Thymus (tissue), 14 donors: ENCODE measurements at places on chromosomes 12 and 14. TPM values are rescaled to one million over a fixed set of nuclear protein-coding genes. Genes with fewer than 3 reads are reported as not detected.
A peak's percentile ranks its signal among the peaks of the same experiment; 100 is the strongest.

GRCh38 chr12:105569886-105570285 is 239.4 kb downstream of the C12orf75 start:
- no peaks in the 10 kb centered on the region for H3K4me1 ChIP-seq
- H3K27me3 ChIP-seq, result no peaks in the 10 kb centered on the region
- no peak overlapping the region for H3K27ac ChIP-seq
- no peaks in the 10 kb centered on the region for H3K36me3 ChIP-seq
- no peak for DNase-seq

- H3K36me3 ChIP-seq, result no peaks in the 10 kb centered on the region
- no peak for DNase-seq
- H3K27me3 ChIP-seq, result no peaks in the 10 kb centered on the region
- no peaks in the 10 kb centered on the region for H3K4me1 ChIP-seq
- H3K4me3 ChIP-seq, result no peak overlapping the region
- H3K27ac ChIP-seq, result no peak overlapping the region
These were observed 816.8 kb downstream of the NRXN3 start for GRCh38 chr14:78986989-78987388.

DNA sequence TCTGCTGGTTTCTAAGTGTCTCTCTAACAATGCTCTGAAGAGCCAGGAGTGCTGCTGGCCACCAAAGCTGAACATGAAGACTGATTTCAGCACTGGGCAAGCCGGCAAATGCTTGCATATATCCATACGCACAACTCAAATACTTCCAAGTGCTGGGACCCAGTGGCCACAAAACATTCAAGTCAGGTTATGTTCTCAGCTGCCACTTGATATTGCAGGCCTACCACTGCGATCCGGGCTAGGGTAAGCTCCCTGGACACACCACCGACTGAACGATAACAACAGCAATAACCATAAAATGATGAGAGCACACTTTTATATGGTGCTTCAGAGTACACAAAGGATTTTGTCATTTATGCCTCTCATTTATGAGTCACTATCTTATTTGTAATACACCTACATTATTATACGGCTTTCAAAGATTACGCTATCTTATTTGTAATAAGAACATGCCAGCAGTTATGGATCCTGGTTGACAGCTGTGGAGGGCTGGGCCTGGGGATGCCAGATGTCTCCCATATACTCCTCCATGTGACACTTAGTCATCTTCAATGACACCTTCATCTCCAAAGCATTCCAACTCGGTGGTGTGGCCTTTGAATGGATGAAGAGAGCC is 35.5 kb downstream of the CRACR2A start:
- no peak overlapping the region for H3K4me3 ChIP-seq
- peaks cover 14% of the 10 kb centered on the region for H3K36me3 ChIP-seq
- H3K27ac ChIP-seq, result no peak overlapping the region
- no peaks in the 10 kb centered on the region for H3K27me3 ChIP-seq

- no peak overlapping the region for H3K4me3 ChIP-seq
- peaks cover 2% of the 10 kb centered on the region for H3K4me1 ChIP-seq
- no peak overlapping the region for H3K27ac ChIP-seq
- no peaks in the 10 kb centered on the region for H3K27me3 ChIP-seq
- DNase-seq, result no peak
These were observed 220.7 kb upstream of the EGLN3 start for GRCh38 chr14:34171431-34172172.

DNA sequence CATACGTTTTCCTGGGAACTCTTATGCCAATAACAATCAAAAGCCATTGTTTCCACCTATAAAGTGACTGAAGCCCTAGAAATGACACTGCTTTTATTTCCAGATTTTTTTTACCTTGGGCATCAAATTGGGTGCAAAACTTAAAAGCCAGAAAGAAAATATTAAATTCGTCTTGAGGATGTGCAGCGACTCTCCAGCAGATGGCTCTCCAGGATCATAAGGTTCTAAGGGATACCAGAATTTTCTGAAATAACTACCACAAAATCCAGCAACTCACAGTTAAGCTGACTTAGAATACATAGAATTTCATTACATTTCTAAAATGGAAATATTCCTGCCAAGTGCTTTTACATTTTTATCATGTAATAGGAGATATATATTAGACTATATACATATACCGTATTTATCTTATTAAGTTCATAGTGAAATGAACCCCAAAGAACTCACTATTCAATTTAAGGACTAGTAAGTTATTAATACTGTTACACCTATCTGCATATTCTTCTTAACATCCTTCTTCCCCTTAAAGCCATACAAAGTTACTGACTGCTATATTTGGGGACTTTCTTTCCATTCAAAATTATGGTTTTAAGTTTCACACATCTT is 44.0 kb downstream of the ARMH4 start:
- peak; percentile 52 for DNase-seq
- H3K4me1 ChIP-seq, result no peaks in the 10 kb centered on the region
- H3K36me3 ChIP-seq, result no peaks in the 10 kb centered on the region
- no peak overlapping the region for H3K4me3 ChIP-seq
- no peak overlapping the region for H3K27ac ChIP-seq

DNA sequence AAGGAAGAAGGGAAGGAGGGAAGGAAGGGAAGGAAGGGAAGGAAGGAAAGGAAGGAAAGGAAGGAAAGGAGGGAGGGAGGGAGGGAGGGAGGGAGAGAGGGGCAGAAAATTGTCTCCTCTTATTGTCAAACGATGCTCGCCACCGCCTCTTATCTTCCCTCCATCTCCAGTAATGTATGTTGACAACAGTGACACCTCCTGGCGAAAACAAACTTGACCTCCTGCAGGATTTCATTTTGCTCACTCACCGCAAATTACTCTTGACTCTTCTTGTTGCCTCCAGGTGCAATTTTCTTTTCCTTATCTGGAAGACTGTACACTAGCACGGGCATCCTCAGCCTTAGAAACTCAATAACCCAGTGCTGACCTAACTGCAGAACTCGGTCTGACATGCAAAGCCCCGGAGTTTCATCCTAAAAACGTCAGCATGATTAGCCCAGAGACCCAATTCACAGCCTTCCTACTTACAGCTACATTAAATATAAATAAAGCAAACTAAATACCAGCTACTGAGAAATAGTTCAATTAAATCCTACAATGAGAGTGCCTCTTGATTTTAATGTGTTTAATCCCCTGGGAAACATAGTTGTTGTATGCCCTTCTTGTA is 512.4 kb upstream of the TMPO start:
- no peak overlapping the region for H3K4me3 ChIP-seq
- H3K4me1 ChIP-seq, result no peaks in the 10 kb centered on the region
- H3K27ac ChIP-seq, result no peak overlapping the region
- H3K36me3 ChIP-seq, result no peaks in the 10 kb centered on the region
- DNase-seq, result peak; percentile 21
- no peaks in the 10 kb centered on the region for H3K27me3 ChIP-seq

The OS9 gene
- total RNA-seq, result 111 TPM

The CLSTN3 gene
- 16.5 TPM for total RNA-seq

The FAM222A gene
- 0.71 TPM for total RNA-seq

GRCh38 chr12:90940872-90941499 is 14.0 kb downstream of the CCER1 start:
- no peaks in the 10 kb centered on the region for H3K27me3 ChIP-seq
- H3K27ac ChIP-seq, result no peak overlapping the region
- no peak for DNase-seq
- H3K4me3 ChIP-seq, result no peak overlapping the region

DNA sequence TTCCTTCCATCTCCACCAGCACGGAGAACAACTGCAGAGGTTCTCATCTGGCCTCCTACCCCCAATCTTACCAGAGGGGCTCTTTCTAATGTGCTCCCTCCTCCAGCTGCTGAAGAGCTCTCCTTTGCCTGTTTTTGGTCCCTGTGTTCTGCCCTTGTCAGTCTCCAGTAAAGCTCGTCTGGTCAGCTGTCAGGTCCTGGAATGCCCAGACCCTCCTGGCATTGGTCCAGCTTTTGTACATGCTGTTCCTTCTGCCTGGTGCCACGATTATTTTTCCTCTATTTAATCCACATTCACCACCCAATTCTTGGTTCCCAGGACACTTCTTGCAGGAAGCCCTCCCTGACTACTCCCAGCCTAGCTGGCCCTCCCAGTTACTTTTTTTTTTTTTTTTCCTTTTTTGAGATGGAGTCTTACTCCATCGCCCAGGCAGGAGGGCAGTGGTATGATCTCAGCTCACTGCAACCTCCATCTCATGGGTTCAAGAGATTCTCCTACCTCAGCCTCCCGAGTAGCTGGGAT is 6.5 kb downstream of the SLC8B1 start:
- peaks cover 9% of the 10 kb centered on the region for H3K4me1 ChIP-seq
- H3K27me3 ChIP-seq, result no peaks in the 10 kb centered on the region
- no peak for DNase-seq
- H3K36me3 ChIP-seq, result peaks cover 44% of the 10 kb centered on the region

- no peak overlapping the region for H3K27ac ChIP-seq
- H3K36me3 ChIP-seq, result no peaks in the 10 kb centered on the region
- no peaks in the 10 kb centered on the region for H3K27me3 ChIP-seq
- DNase-seq, result no peak
- no peaks in the 10 kb centered on the region for H3K4me1 ChIP-seq
These were observed 50.0 kb downstream of the GPHB5 start for GRCh38 chr14:63268771-63269170.

GRCh38 chr14:90421001-90421631 is 24.3 kb downstream of the CALM1 start:
- no peaks in the 10 kb centered on the region for H3K36me3 ChIP-seq
- no peak overlapping the region for H3K27ac ChIP-seq
- H3K4me3 ChIP-seq, result no peak overlapping the region

- H3K36me3 ChIP-seq, result no peaks in the 10 kb centered on the region
- no peak overlapping the region for H3K4me3 ChIP-seq
- DNase-seq, result no peak
These were observed 404.4 kb downstream of the SLC6A15 start for GRCh38 chr12:84507956-84508850.

The KRT81 gene
- total RNA-seq, result 0.19 TPM

GRCh38 chr14:82642425-82642824 is 1108.8 kb upstream of the SEL1L start:
- H3K36me3 ChIP-seq, result no peaks in the 10 kb centered on the region
- H3K27me3 ChIP-seq, result no peaks in the 10 kb centered on the region
- peak; percentile 3 for DNase-seq
- peak overlapping the region; percentile 33 for H3K4me3 ChIP-seq

The HAL gene
- total RNA-seq, result 0.38 TPM

GRCh38 chr14:35229084-35229791 is 62.9 kb upstream of the PSMA6 start:
- no peaks in the 10 kb centered on the region for H3K27me3 ChIP-seq
- H3K36me3 ChIP-seq, result no peaks in the 10 kb centered on the region
- no peak overlapping the region for H3K4me3 ChIP-seq
- DNase-seq, result no peak
- H3K4me1 ChIP-seq, result peaks cover 4% of the 10 kb centered on the region

The PKP2 gene
- total RNA-seq, result 6.0 TPM

DNA sequence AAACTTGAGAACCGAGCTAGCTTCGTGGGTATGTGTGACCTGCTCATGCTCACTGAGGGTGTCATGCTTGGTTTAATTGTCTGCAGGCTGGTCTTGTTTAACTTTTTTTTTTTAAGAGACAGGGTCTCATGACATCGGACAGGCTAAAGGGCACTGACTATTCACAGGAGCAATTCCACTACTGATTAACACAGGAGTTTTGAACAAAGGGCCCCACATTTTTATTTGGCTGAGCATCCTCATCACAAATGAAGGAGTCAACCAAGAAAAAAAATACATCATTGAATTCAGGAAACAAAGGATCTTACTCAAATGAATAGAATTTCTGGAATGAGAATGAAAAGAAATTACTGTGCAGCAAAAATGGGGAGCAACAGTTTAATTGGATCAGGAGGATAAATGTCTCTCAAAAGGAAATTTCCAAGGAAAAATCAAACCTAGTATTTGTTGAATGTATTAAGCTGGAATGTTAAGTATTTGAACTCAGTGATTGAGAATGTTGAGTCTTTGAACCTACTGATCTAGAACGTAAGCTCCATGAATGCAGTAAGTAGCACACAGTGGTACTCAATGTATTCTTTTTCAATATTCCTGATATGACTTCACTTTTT is 20.8 kb upstream of the PYROXD1 start:
- no peaks in the 10 kb centered on the region for H3K36me3 ChIP-seq
- no peak for DNase-seq
- no peaks in the 10 kb centered on the region for H3K4me1 ChIP-seq
- no peaks in the 10 kb centered on the region for H3K27me3 ChIP-seq
- H3K4me3 ChIP-seq, result no peak overlapping the region

DNA sequence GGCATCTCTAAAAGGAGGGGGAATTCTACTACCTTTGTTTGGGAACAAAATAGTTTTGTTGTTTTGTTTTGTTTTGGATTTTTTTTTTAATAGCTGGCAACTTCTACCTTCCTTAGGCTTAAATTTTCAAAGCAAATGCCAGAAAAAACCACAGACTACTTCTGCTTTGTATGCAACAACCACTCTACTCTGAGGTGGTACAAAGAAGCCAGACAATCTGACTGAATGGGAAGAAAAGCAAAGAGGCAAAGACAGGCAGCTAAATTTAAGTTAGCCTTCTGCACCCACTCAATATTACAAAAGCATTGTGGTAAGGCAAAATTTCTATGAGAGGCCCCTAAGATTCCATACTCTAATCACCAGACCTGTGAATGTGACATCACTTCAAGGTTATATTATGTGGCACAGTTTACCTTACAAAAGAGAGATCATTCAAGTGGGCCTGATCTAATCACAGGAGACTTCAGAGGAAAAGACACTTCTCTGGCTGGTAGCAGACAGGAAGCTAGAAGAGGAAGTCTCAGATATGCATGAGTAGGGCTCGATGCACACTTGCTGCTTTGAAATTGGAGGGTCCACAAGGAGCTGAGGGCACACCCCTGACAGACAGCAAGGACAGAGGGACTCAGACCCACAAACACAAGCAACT is 566.6 kb downstream of the RPS29 start:
- H3K27ac ChIP-seq, result no peak overlapping the region
- H3K4me3 ChIP-seq, result no peak overlapping the region
- DNase-seq, result no peak
- no peaks in the 10 kb centered on the region for H3K4me1 ChIP-seq
- H3K27me3 ChIP-seq, result no peaks in the 10 kb centered on the region

DNA sequence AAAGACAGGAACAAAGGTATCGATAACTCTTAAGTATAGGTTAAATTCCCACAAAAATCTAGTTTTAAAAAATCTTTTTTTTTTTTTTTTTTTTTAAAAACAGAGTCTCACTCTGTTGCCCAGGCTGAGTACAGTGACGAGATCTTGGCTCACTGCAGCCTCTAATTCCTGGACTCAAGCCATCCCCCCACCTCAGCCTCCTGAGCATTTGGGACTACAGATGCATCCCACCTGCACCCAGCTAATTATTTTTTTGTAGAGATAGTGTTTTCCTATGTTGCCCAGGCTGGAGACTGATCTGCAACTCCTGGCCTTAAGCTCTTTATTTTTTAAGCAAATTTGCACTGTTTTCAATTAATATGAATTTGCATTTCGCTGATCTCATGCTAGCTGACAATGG is 9.8 kb downstream of the PSEN1 start:
- no peak for DNase-seq
- no peaks in the 10 kb centered on the region for H3K27me3 ChIP-seq
- H3K4me1 ChIP-seq, result peaks cover 3% of the 10 kb centered on the region
- no peak overlapping the region for H3K4me3 ChIP-seq
